Motor neuron (in vitro differentiated cells): ENCODE measurements at places on chromosomes 4 and X.

GRCh38 chr4:40418430-40419230 is 83.5 kb downstream of the CHRNA9 start:
- ATAC-seq, result no peak

DNA sequence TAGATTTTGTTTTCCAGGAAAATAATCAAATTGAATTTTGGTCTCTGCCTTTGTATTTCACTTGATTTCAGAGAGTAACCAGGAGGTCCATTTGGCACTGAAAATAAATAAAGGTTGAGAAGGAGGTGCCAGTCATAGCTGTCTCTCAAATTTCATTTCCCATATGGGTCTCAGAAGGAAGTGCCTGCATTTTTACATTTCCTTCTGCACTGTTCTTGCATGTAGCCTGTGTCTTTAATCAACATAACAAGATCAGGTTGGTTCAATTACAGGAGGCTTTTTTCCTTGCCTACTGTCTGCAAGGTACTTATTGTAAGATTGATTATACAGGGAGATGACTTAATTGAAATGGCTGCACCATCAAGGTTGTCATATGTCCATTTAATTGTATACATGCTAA is 15.7 kb downstream of the LRRC66 start:
- no peak for ATAC-seq

DNA sequence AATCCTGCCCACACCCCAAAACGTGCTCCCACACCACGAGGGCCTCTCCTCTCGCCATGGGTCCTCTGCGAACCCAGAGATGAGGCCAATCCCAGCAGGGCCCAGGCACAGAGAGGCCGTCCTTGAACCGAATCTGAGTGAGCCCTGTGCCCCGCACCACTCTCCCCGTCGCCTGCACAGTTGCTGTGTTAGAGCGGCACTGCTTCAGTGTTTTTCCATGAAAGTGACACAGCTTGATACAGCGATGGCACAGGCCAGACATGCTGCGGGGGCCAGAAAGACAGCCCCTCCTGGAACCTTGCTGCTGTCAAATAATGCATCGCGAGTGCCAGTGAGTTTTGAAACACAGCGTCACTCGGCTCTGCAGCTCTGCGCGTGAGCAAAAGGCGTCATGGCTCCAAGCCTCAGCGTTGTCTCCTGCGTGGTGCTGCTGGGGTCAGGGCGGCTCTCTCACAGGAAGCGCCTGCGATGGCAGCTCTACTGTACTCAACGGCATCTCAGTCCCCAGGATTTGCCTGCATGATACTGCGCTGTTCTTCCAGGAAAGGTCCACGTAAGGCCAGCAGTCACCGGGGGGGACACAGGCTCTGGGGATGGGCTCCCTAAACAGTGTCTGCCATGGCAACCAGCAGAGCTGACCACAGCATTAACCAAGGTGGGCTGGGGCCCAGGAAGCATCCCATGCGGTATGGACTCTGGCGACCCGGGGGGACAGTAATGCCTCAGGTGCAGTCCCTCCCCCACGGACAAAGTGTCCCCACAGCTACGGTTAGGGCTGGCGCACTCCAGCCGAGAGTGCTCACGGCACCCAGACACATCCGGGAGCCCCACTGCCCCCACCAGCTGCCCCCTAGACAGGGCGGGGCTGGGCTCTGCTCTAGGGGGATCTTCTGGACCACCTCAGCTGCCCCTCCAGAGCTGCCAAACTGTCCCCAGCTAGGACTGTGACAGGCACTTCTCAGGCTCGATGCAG is 63.1 kb downstream of the ACOX3 start:
- no peak for ATAC-seq

- ATAC-seq, result no peak
Observed at GRCh38 chr4:183541752-183542040, 36.8 kb downstream of the ING2 start.

DNA sequence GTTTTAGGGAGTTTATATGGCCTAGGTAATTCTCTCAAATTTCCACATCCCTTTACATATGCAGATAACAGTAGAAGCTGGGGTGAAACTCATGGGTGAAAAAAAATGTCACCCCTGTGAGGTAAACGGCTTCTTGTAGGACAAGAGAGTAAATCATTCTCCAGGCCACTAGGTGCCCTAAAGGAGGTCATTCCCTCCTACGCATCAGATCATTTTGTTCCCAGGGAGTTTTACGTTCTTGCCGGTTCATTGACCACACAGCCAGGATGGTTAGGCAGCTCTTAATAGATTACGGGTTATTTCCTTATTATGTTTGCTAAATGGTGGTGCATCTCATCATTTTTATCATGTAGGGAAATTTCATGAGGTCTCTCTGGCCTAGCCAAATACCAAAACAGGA is 225.8 kb upstream of the NOCT start:
- peak; percentile 38 for ATAC-seq

- peak; percentile 82 for ATAC-seq
Observed at GRCh38 chr4:1053080-1053661, 41.7 kb downstream of the FGFRL1 start.
